ENCODE measurements at places on chromosomes 7 and 10.

- no peaks in the 10 kb centered on the region for H3K4me1 ChIP-seq
- no peak overlapping the region for H3K27ac ChIP-seq
- no peaks in the 10 kb centered on the region for H3K36me3 ChIP-seq
- DNase-seq, result no peak
Observed at GRCh38 chr10:64507651-64508028, 986.4 kb downstream of the REEP3 start.

DNA sequence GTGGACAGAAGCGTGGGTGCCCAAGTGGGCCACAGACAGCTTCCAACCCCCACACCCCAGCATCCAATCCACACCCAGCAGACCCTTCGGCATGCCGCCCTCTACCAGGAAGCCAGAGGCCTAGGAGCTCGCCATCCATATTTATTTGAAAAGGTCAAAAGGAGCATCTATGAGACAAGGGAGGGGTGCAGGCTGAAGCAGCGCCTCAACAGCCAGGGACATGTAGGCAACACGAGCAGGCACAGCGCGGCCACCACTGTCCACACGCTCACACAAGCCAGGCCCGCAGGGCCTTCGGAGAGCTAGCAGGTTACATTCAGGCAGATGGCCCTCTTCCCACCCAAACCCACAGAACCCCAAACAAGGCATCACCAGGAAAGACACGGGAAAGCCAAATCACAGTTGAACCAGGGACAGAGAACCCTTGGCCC, 34.6 kb downstream of the PSAP start:
- H3K36me3 ChIP-seq, result peaks cover 56% of the 10 kb centered on the region
- H3K27ac ChIP-seq, result no peak overlapping the region
- H3K4me3 ChIP-seq, result no peak overlapping the region
- no peaks in the 10 kb centered on the region for H3K27me3 ChIP-seq
- no peaks in the 10 kb centered on the region for H3K4me1 ChIP-seq

DNA sequence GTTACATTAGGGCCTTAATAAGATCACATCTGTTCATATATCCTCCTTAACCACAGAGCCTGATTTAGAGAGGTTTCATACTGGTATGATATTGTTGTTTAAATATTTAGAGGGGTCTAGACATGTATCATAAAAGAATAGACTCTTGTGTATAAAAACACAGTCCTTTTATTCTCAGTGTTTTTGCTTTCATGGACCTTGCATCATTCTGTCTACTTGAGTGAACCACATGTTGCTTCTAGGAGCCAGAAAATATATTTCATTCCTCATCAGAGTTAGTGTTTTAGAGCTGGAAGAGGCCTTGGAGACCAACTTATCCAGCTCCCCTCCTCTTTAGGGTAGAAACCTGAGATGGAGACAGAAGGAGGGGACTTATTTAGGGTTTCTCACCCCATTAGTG, 312.8 kb downstream of the LRMDA start:
- DNase-seq, result no peak
- no peak overlapping the region for H3K27ac ChIP-seq
- H3K4me3 ChIP-seq, result no peak overlapping the region
- H3K36me3 ChIP-seq, result no peaks in the 10 kb centered on the region
- no peaks in the 10 kb centered on the region for H3K4me1 ChIP-seq

- H3K36me3 ChIP-seq, result no peaks in the 10 kb centered on the region
- H3K27me3 ChIP-seq, result peaks cover 9% of the 10 kb centered on the region
- H3K27ac ChIP-seq, result no peak overlapping the region
- no peaks in the 10 kb centered on the region for H3K4me1 ChIP-seq
Observed at GRCh38 chr10:117674646-117675045, 132.1 kb downstream of the EMX2 start.

DNA sequence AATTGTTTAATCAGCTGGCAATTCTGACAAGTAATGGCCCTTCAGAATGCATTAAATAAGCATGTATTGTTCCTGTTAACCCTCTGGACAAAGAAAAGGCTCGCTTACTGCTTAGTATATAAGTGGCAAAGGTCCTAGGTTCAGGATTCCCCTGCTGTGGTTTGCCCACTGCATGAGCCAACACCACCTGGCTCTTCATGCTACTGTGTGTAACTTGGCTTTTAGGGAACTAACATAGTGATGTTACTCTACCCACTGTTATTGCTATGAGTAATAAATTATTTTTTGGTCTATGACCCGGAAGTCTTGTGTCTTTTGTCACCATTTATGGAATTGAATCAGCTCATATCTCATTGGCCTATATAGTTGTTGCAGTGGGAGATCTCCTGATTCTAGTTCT, 791.7 kb upstream of the PHF14 start:
- H3K27me3 ChIP-seq, result no peaks in the 10 kb centered on the region
- no peaks in the 10 kb centered on the region for H3K36me3 ChIP-seq
- no peak for DNase-seq
- H3K4me3 ChIP-seq, result no peak overlapping the region
- H3K27ac ChIP-seq, result no peak overlapping the region

Measured in neuronal stem cell (in vitro differentiated cells).